Left renal cortex interstitium (tissue), 4 donors: ENCODE measurements at places on chromosomes 5 and 9. TPM values are rescaled to one million over a fixed set of nuclear protein-coding genes. Genes with fewer than 3 reads are reported as not detected.

- DNase-seq, result no peak
Observed at GRCh38 chr9:21465859-21466518, 16.1 kb downstream of the IFNE start.

The ST8SIA4 gene
- 5.8 TPM for polyA plus RNA-seq

GRCh38 chr9:82987370-82988189 lies 75.4 kb downstream of the RASEF start:
- DNase-seq, result no peak

- DNase-seq, result no peak
Observed at GRCh38 chr5:155676967-155677366, 650.0 kb upstream of the SGCD start.

GRCh38 chr9:36457836-36458429 lies 57.9 kb upstream of the RNF38 start:
- DNase-seq, result no peak

- DNase-seq, result no peak
Observed at GRCh38 chr9:38235244-38235643, 157.3 kb upstream of the ALDH1B1 start.

DNA sequence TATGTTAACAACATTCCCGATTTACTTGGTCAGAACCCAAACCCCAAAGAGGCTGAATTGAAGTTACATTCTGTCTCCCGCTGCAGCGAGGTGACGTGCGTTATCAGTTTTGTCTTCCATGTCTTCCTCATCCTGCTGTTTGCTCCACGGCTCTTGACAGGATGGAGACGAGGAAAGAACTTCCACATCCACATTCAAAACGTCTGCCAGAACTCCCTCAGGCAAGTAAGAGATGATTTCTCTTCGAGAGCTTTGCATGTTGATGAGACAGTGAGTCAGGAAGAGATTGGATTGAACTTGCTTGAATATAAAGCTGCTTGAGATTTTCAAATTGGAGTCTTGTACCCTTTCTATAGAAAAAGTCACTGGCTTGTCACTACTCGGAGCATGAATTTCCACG lies 242.6 kb downstream of the AUH start:
- DNase-seq, result no peak

The TLE1 gene
- 70.0 TPM for polyA plus RNA-seq

- DNase-seq, result no peak
Observed at GRCh38 chr5:77337686-77338085, 127.2 kb downstream of the PDE8B start.

DNA sequence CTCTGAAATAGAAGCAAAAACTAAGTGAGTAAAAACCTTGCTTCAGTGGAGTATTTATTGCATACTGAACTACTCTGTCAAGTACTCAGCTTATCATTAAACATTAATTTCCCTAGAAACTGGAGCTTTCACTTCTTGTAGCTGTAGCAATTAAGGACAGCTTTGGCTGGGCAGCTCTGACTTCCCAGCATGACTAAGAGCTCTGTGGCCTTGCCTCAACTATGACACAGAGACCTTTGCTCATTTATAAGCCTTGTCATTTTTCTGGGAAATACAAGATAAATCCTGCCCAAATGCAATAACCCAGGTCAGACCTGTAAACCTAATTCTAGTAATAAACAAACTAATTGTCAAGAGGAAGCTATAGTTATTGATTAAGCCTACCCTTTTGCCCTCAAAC lies 65.4 kb upstream of the STK32A start:
- no peak for DNase-seq
